ENCODE measurements at places on chromosomes 6 and 20.
A peak's percentile ranks its signal among the peaks of the same experiment; 100 is the strongest.

- no peak for DNase-seq
Observed at GRCh38 chr6:79330704-79331103, 96.2 kb upstream of the HMGN3 start.

DNA sequence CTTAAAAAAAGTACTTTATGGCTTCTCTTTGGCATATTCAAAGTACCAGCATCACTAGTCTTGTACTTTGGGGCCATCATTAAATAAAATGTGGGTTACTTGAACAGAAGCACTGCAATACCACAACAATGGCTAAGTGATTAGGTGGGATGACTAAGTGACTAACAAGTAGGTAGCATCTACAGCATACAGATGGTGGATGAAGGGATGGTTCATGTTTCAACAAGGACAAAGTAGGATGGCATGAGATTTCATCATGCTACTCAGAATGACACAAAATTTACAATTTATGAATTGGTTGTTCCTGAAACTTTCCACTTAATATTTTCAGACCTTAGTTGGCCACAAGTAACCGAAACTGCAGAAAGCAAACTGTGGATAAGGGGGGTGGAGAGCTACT is 7.7 kb downstream of the MPC1 start:
- no peak for DNase-seq

- DNase-seq: no peak
Observed at GRCh38 chr20:774016-774659, 5.8 kb upstream of the SLC52A3 start.

GRCh38 chr20:9930142-9930541 is 91.3 kb upstream of the PAK5 start:
- no peak for DNase-seq

DNA sequence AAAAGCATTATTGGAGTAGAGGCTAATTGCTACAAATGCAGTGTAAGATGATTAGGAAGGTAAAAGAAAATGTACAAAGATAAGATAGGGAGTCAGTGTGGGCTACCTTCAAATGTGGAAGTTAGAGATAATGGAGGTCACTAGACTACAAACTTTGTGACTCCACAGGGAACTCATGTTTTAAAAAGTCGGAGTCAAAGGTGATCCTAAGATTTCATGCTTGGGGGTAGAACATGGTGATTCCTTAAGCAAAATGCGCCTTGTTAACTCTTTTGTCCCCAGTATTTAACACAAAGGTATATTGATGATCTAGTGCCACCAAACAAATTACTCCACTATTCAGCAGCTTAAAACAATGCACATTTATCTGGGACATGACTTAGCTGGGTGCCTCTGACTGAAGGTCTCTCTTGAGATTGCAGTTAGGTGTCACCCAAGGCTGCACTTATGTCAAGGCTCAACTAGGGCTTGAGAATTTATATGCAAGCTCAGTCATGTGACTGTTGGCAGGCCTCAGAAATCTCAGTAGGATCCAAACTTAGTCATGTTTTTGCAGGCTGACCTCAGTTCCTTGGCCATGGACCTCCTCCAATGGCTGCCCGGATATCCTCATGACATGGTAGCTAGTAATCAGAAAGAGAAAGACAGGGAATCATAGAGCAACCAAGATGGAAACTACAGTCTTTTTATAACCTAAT is 11.4 kb upstream of the SNX9 start:
- no peak for DNase-seq

DNA sequence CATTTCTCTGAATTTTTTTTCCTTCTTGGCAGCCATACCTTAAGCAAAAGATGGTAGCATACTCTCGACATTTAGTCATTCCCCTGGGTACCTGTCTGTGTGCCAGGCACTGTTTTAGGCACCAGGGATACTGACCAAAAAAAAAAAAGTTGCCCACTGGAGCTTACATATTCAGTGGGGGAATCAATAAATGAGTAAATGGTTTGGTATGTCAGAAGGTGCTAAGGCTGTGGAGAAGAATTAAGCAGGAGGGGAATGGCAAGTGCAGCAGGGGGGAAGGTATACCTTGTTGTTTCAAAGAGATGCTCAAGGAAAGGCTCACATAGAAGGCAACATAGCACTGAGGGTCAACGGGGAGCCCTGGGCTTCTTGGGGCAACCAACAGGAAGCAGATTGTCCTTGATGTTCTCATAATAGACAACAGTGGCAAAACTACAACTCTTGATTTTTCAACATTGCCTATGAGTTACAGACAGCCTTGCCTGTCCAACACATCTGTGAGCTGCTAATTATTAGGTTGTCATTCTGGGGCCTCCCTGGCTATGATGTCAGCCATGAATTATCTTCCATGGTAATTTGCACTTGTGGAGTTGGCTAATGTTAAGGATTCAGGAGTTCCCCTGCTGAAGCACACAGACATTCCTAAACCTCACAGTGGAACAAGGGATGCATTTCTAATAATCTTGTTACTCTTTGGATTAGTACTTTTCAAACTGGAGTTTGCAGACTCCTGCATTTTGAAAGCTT is 19.6 kb downstream of the NT5E start:
- DNase-seq: no peak

- DNase-seq: no peak
Observed at GRCh38 chr6:6525933-6526332, 62.6 kb upstream of the LY86 start.

- DNase-seq: no peak
Observed at GRCh38 chr6:31126396-31127175, 6.3 kb upstream of the CDSN start.

DNA sequence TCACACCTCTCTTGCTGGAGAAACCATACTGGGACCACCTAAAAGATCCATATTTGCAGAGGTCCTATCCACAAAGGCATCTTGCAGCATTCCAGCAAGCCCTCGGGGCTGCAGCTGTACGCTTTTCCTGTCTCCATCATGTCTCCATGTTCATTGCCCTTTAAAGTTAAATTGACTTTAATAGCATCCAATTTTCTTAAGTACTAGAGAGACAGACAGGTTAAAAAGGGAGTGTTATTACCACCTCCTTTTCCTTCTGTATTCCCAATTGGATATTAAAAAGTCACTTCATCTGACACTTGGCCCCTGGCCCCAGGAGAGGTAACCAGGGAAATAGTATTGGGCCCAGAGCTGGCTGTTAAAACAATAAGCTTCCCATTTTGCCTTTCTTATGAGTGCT is 178.6 kb downstream of the UNC5CL start:
- DNase-seq: no peak

DNA sequence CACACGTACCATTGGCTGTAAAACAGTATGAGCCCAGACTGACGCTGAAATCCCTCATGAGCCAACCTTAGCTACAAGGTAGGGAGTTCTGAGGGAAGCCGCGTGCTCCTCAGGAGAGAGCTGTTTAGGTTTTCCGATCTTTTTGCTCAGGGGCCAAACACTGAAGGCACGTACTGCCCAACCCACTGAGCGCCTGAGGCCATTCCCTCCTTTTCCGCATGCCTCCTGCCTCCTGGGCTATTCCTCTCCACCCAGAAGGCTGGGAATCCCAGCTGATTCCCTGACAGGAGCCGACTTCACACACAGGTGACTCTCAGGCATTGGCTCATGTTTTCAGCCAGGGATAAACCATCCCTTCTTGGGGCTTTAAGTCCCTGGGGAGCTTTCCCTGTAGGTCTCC is 5.4 kb upstream of the FAM83D start:
- DNase-seq: no peak

- no peak for DNase-seq
Observed at GRCh38 chr6:84588697-84589080, 175.7 kb downstream of the TBX18 start.

- no peak for DNase-seq
Observed at GRCh38 chr20:23652926-23653325, 15.2 kb upstream of the CST3 start.

- no peak for DNase-seq
Observed at GRCh38 chr20:61701802-61702201, 363.9 kb downstream of the TAF4 start.

- DNase-seq: peak; percentile 68
Observed at GRCh38 chr6:106746652-106747051, 117.3 kb downstream of the QRSL1 start.

GRCh38 chr20:16616317-16616716 is 43.1 kb upstream of the KIF16B start:
- DNase-seq: no peak

Measured in NCI-H510A (cell line).